Breast epithelium (tissue), 4 donors: ENCODE measurements at places on chromosomes 7 and 10. TPM values are rescaled to one million over a fixed set of nuclear protein-coding genes. Genes with fewer than 3 reads are reported as not detected.

MCMBP gene
- 49.9 TPM for total RNA-seq

PRKCQ gene
- 1.8 TPM for total RNA-seq

OGA gene
- total RNA-seq, result 169 TPM

SEMA3A gene
- total RNA-seq, result 23.2 TPM

DNA sequence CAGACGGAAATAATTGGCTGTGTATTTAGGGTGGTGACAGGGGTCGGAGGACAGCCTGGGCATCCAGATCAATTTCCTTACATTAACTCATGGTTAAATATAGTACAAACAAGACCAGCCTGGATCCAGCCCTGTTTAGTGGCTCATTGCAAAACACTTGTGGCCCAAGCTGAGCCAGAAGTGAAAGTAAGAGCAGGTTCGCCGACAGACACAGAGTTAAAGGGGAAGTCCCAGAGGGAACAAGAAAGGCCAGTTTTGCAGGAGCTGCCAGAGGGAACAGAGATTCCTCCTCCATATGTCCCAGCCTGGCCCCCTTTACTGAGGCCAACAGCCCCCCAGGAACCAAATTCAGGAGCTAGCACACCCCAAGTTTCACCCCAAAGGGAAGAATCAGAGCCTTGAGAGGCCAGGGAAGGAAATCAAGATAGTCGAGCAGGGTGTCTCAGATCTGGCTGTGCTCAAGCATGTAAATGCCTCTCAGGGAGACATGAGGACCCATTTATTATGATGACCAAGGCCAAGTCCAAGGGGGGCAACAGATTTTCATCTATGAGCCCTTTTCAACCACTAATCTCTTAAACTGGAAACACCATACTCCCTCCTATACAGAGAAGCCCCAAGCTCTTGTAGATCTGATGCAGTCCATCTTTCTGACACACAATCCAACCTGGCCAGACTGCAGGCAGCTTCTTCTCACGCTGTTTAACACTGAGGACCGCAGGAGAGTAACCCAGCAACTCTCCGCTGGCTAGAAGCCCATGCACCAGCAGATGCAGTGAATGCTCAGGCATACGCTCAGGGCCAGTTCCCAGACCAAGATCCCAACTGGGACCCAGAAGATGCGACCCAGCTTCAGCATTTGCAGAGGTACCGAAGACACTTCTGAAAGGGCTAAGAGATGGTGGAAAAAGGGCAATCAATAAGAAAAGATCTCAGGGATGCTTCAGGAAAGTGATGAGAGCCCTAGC, 15.9 kb upstream of the ADCK2 start:
- H3K4me1 ChIP-seq, result peaks cover 8% of the 10 kb centered on the region
- no peaks in the 10 kb centered on the region for H3K36me3 ChIP-seq
- peak overlapping the region; percentile 15 for H3K4me3 ChIP-seq

DNA sequence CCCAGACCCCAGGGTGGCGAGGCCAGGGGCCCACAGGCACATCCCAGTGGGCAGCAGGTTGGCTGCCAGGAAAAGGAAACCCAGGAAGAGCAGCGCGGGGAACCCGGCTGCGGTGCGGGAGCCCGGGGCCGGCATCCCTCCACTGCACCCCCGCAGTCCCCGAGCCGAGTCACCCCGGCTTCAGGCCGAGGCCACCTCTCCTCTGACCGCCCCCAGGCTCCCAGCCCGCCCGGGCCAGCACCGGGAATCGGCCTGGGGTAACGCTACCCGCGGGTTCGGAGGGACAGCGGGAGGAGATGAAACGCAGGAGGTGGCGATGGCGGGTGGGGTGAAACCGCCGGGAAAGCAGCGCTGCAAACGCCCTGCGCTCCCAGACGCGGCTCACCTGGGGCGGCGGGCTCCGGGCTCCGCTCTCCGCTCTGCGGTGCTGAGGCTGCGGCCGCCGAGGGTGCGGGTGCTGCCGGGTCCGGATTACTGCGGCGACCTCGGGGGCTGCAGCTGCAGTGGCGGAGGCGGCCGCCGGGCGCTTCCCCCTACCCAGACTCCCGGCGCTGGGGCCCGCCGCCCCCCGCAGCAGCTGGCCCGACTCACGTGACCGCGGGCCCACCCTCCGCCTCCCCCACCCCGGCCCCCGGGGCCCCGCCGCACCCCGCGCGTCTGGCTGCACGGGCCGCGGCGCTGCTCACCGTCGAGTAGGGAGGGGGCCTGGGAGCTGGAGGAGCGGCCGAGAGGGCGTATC, at the start of gene SCRN1:
TSS of gene SCRN1 (minus strand) at position 545 of the 739 bp plus-strand sequence. CDS start 20,734 bp downstream, outside the sequence.
- H3K36me3 ChIP-seq, result no peaks in the 10 kb centered on the region
- peak within 1 kb of the TSS; percentile 90 for H3K27ac ChIP-seq
- H3K4me1 ChIP-seq, result no peaks in the 10 kb centered on the region
- DNase-seq, result no peak

- no peaks in the 10 kb centered on the region for H3K4me1 ChIP-seq
- H3K27me3 ChIP-seq, result no peaks in the 10 kb centered on the region
- H3K36me3 ChIP-seq, result no peaks in the 10 kb centered on the region
- H3K27ac ChIP-seq, result no peak overlapping the region
Observed at GRCh38 chr7:128264477-128264876, 23.4 kb downstream of the LEP start.

- H3K4me3 ChIP-seq, result no peak overlapping the region
- H3K27me3 ChIP-seq, result no peaks in the 10 kb centered on the region
Observed at GRCh38 chr7:35875292-35875691, 74.4 kb downstream of the SEPTIN7 start.

DNA sequence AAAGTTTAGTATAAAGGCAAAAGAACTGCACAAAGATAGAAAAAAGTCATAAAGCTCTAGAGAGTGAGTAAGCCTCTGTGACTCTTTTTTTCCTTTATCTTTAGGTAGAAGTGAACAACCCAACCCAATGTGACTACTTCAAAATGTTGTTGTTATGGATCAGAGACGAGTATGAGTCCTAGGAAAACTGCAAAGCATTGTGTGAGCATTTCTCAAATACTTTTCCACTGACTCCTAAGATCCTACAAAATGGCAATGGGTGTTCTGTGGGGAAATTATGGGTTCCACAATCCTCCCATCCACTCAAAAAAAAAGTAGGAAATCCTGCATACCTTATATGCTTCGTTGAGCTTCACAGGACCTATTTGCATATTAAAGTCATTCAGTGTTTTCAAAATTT, 177.1 kb downstream of the DGKI start:
- H3K36me3 ChIP-seq, result no peaks in the 10 kb centered on the region
- DNase-seq, result no peak
- no peaks in the 10 kb centered on the region for H3K27me3 ChIP-seq

DNA sequence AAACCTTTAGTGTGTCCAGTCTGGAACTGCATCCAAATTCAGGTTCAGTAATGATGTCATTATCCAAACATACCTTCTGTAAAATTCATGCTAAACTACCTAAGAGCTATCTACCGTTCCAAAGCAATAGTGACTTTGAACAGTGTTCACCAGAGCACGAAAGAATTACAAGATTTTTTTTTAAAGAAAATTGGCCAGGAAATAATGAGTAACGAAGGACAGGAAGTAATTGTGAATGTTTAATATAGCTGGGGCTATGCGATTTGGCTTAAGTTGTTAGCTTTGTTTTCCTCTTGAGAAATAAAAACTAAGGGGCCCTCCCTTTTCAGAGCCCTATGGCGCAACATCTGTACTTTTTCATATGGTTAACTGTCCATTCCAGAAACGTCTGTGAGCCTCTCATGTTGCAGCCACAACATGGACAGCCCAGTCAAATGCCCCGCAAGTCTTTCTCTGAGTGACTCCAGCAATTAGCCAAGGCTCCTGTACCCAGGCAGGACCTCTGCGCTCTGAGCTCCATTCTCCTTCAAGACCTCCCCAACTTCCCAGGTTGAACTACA, 694 bp upstream of the FAS start:
- no peaks in the 10 kb centered on the region for H3K27me3 ChIP-seq
- peak overlapping the region; percentile 98 for H3K4me3 ChIP-seq
- no peak for DNase-seq
- peaks cover 10% of the 10 kb centered on the region for H3K4me1 ChIP-seq

DNA sequence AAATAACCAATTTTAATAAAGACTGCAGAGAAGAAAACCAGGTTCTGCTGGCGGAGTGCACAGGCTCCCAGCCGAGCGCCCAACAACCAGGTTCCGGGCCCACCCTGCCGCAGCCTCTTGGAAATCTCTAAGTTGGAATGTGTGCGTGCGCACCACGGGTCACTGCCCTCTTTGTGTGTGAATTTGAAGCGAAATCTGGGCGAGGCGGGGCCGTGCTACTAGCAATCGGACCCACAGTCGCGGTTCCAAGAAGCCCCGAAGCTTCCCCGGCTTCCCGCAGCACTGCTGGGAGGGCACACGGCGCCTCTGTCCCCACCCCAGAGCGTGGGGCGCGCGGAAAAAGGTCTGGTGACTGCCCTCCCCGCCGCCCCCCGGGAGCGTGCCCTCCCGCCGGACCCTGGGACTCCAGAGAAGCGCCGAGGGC, 666 bp upstream of the MAP3K8 start:
- H3K27ac ChIP-seq, result peak overlapping the region; percentile 98
- H3K27me3 ChIP-seq, result no peaks in the 10 kb centered on the region
- H3K4me1 ChIP-seq, result peaks cover 10% of the 10 kb centered on the region
- H3K36me3 ChIP-seq, result no peaks in the 10 kb centered on the region
- H3K4me3 ChIP-seq, result peak overlapping the region; percentile 90

GRCh38 chr10:71857934-71858890, 7.2 kb upstream of the PSAP start:
- no peak for DNase-seq
- H3K36me3 ChIP-seq, result no peaks in the 10 kb centered on the region
- no peak overlapping the region for H3K27ac ChIP-seq
- no peak overlapping the region for H3K4me3 ChIP-seq
- H3K27me3 ChIP-seq, result no peaks in the 10 kb centered on the region

- no peaks in the 10 kb centered on the region for H3K4me1 ChIP-seq
- H3K27ac ChIP-seq, result no peak overlapping the region
- H3K4me3 ChIP-seq, result no peak overlapping the region
Observed at GRCh38 chr7:95089414-95090315, 182.3 kb downstream of the PPP1R9A start.

- no peak overlapping the region for H3K27ac ChIP-seq
- H3K36me3 ChIP-seq, result no peaks in the 10 kb centered on the region
- H3K4me3 ChIP-seq, result no peak overlapping the region
- no peak for DNase-seq
- H3K4me1 ChIP-seq, result no peaks in the 10 kb centered on the region
Observed at GRCh38 chr7:51817694-51818225, 501.2 kb upstream of the COBL start.

- H3K27ac ChIP-seq, result no peak overlapping the region
- no peaks in the 10 kb centered on the region for H3K4me1 ChIP-seq
- no peaks in the 10 kb centered on the region for H3K27me3 ChIP-seq
Observed at GRCh38 chr10:119762805-119763798, 37.3 kb downstream of the INPP5F start.
